ENCODE measurements at places on chromosomes 5 and 9. TPM values are rescaled to one million over a fixed set of nuclear protein-coding genes. Genes with fewer than 3 reads are reported as not detected.

TRPM3 gene
- total RNA-seq, result 0.75 TPM

LCN9 gene
- total RNA-seq, result not detected

ABCA1 gene
- 32.9 TPM for total RNA-seq

GLDC gene
- 1.3 TPM for total RNA-seq

LECT2 gene
- not detected for total RNA-seq

KIF24 gene
- total RNA-seq, result 0.78 TPM

RASGRF2 gene
- 0.56 TPM for total RNA-seq

PFN3 gene
- total RNA-seq, result not detected

IFNA7 gene
- total RNA-seq, result not detected

F2RL2 gene
- 8.2 TPM for total RNA-seq

SHROOM1 gene
- 8.9 TPM for total RNA-seq

EQTN gene
- not detected for total RNA-seq

ZNF367 gene
- 0.50 TPM for total RNA-seq

NUTM2G gene
- total RNA-seq, result not detected

SIMC1 gene
- total RNA-seq, result 12.7 TPM

SPOCK1 gene
- 188 TPM for total RNA-seq

TPPP gene
- 0.06 TPM for total RNA-seq

ARHGEF28 gene
- total RNA-seq, result 1.2 TPM

CARD9 gene
- 0.88 TPM for total RNA-seq

FOXI1 gene
- total RNA-seq, result not detected

FREM1 gene
- total RNA-seq, result 0.19 TPM

NR5A1 gene
- not detected for total RNA-seq

MLANA gene
- total RNA-seq, result not detected

KIF12 gene
- total RNA-seq, result not detected

PCDHB9 gene
- 0.56 TPM for total RNA-seq

TXNDC8 gene
- not detected for total RNA-seq

ARRDC3 gene
- total RNA-seq, result 42.6 TPM

GARIN3 gene
- total RNA-seq, result not detected

NME5 gene
- 2.6 TPM for total RNA-seq

AJM1 gene
- total RNA-seq, result 1.1 TPM

TNC gene
- total RNA-seq, result 1.2 TPM

PDZD2 gene
- total RNA-seq, result 3.7 TPM
